Neural progenitor cell (in vitro differentiated cells): ENCODE measurements at places on chromosomes 4 and X. TPM values are rescaled to one million over a fixed set of nuclear protein-coding genes. Genes with fewer than 3 reads are reported as not detected.

- DNase-seq, result no peak
Measured at GRCh38 chr4:105067431-105067830, 79.2 kb upstream of the TET2 start.

- DNase-seq, result no peak
Measured at GRCh38 chr4:130703211-130703935, 1607.4 kb downstream of the C4orf33 start.

DNA sequence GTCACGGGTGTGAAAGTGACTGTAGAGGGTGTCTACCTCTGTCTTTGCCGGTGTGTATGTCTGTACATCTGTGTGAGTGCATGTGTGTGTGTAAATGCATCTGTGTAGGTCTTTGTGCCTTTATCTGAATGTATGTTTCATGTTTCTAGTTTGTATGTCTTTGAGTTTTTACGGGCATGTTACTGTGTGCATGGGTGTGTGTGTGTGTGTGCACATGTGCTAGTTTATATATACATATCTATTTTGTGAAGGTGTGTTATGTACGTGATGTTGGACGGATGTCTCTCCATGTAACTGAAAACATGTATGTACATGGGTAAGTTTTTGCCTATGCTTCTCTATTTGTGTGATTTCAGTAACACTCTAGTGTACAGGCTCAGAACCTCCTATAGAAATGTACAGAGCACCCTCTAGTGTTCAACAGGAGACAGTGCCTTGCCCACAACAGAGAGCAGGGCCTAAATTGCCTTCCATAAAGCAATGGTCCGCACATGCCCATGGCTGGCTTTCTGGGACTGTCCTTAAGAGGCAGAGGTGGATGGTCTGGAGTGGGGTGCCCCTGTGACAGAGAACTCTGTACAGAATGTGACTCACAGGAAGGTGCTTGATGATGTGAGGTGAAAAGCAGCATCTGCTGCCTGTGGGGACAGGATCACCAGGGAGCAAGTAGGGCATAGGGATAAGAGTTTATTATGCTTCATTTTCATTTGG is 343.5 kb downstream of the RAPGEF2 start:
- peak; percentile 69 for DNase-seq

GRCh38 chr4:19993242-19993641 is 258.5 kb upstream of the SLIT2 start:
- DNase-seq, result no peak

GRCh38 chr4:102411408-102411807 is 66.1 kb upstream of the SLC39A8 start:
- DNase-seq, result no peak

- no peak for DNase-seq
Measured at GRCh38 chrX:9312922-9313867, 151.7 kb upstream of the TBL1X start.

- no peak for DNase-seq
Measured at GRCh38 chrX:130446974-130447373, 45.2 kb downstream of the RBMX2 start.

GRCh38 chr4:86118711-86119110 is 241.1 kb downstream of the MAPK10 start:
- DNase-seq, result no peak

- no peak for DNase-seq
Measured at GRCh38 chr4:16661813-16662212, 236.6 kb downstream of the LDB2 start.

GRCh38 chr4:90476586-90476985 is 349.4 kb downstream of the CCSER1 start:
- no peak for DNase-seq

FMR1 gene
- 43.8 and 61.1 TPM in 2 replicates for total RNA-seq

NEIL3 gene
- total RNA-seq, result 21.3 and 26.3 TPM in 2 replicates

CLNK gene
- total RNA-seq, result not detected in 2 replicates

H2BW2 gene
- not detected in 2 replicates for total RNA-seq
